ENCODE measurements at places on chromosomes 7 and 10.
A peak's percentile ranks its signal among the peaks of the same experiment; 100 is the strongest.

- H3K4me3 ChIP-seq = no peak overlapping the region
- H3K27me3 ChIP-seq = peaks cover 58% of the 10 kb centered on the region
- no peaks in the 10 kb centered on the region for H3K36me3 ChIP-seq
Measured at GRCh38 chr10:67697724-67698131, 1.7 kb upstream of the CTNNA3 start.

DNA sequence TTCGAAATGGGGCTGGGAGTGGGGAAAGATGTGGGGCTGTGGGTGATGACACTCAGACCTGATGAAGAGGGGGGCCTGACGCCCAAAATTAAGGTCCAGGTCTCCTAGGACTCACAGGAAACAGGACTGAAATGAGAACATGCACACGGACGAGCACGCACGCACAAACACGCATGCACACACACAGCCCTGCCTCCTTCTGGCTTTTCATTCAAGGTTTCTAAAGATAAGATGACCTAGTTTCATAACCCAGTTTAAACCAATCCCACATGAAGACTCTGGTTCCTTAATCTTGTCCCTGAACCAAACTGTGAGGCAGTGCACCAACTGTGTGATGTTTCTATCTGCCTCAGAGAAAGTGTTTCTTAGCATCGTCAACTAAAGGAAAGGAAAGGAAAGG is 162.0 kb downstream of the DGKI start:
- no peak for DNase-seq
- no peaks in the 10 kb centered on the region for H3K4me1 ChIP-seq
- peaks cover 7% of the 10 kb centered on the region for H3K27me3 ChIP-seq
- no peak overlapping the region for H3K27ac ChIP-seq
- no peak overlapping the region for H3K4me3 ChIP-seq

- H3K36me3 ChIP-seq = peaks cover 8% of the 10 kb centered on the region
- no peaks in the 10 kb centered on the region for H3K27me3 ChIP-seq
- peak; percentile 31 for DNase-seq
- peak overlapping the region; percentile 99 for H3K27ac ChIP-seq
- peaks cover 54% of the 10 kb centered on the region for H3K4me1 ChIP-seq
Measured at GRCh38 chr10:6542999-6543430, 37.1 kb downstream of the PRKCQ start.

DNA sequence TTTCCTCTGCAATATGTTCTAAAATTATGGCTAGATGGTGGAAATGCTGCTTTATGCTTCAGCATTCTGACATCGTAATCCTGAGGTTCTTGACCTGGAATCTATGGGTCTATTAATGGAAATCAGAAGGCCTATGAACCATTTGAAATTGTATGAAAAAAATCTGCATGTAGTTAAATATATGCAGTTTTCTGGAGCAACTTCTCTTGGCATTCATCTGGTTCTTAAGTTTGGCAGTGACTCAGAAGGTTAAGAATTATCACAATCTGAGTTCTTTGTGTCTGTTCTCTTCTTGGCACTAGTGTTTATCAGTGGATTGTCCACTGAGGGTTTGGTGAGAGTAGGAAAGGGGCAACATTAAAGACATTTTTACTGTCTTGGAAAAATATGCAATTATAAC is 71.1 kb upstream of the FZD1 start:
- no peak overlapping the region for H3K4me3 ChIP-seq
- H3K36me3 ChIP-seq = no peaks in the 10 kb centered on the region
- H3K4me1 ChIP-seq = no peaks in the 10 kb centered on the region
- H3K27me3 ChIP-seq = no peaks in the 10 kb centered on the region

DNA sequence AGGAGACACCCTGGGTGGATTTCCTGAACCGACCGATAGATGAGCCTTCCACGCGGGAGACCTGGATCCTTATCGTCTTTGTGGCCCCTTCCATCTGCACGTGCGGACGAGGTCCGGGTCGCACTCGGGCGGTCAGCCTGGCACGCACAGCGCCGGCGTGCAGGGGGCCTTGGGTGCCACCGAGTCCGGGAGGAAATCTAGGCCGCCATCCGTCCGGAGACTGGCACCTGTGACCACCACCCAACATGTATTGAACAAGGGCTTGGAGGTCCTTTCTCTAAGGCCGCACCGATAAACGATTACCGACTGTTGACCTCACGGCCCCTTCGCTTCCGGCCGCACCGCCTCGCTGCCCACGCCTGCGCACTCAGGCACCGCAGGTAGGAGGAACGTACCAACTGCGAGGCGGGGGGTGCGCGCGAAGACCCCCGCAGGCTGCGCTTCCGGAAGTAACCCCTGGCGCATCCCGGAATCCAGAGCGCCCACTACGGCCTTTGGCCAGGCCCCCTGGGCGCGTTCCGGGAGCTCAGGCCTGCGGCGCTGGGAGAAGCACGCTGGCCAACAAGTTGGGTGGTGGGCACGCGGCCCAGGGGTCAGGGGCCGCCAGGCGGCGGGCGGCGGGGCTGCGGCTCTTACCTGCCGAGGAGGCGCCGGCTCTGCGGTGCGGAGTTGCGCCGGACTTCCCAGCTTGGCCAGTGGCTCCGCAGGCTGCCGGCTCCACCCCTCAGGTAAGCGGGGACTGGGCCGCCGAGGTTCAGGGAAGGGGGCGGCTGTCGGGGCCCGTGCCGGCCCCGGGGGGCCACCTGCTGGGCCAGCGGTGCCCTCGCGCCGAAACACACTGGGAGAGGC is at the start of the genes ACTR3C and LRRC61:
Gene ACTR3C (minus strand): TSS at position 713 of the 849 bp plus-strand sequence. CDS start 28,249 bp downstream, outside the sequence.
Gene LRRC61 (plus strand): TSS at position 523 of the 849 bp plus-strand sequence. CDS start 13,507 bp downstream, outside the sequence.
- H3K27ac ChIP-seq = peak within 1 kb of the TSS; percentile 97
- peak; percentile 40 for DNase-seq
- H3K4me3 ChIP-seq = peak within 1 kb of the TSS; percentile 96
- peaks cover 4% of the 10 kb centered on the region for H3K36me3 ChIP-seq

DNA sequence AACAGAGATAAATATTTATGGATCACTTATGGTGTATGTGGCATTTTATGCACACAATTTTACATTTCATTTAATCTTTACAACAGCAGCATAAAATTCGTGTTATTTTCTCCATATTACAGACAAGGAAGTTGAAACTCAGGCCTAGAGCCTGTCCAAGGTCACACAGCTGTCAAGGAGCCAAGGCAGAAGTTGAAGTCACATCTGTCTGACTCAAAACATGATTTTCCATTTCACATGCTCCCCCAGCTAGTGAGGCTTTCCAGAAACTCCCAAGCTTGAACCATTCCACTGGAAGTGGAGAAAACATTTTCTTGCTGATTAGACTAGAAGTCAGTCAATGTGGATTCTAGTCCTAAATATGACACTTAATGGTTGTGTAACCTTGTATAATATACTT is 110.5 kb downstream of the HECTD2 start:
- peaks cover 8% of the 10 kb centered on the region for H3K27me3 ChIP-seq
- H3K36me3 ChIP-seq = no peaks in the 10 kb centered on the region
- no peak overlapping the region for H3K27ac ChIP-seq
- H3K4me3 ChIP-seq = no peak overlapping the region
- no peak for DNase-seq

- no peak overlapping the region for H3K4me3 ChIP-seq
- peaks cover 9% of the 10 kb centered on the region for H3K4me1 ChIP-seq
- H3K27ac ChIP-seq = peak overlapping the region; percentile 66
- H3K36me3 ChIP-seq = no peaks in the 10 kb centered on the region
- no peaks in the 10 kb centered on the region for H3K27me3 ChIP-seq
Measured at GRCh38 chr10:63573068-63573697, 52.0 kb downstream of the REEP3 start.

DNA sequence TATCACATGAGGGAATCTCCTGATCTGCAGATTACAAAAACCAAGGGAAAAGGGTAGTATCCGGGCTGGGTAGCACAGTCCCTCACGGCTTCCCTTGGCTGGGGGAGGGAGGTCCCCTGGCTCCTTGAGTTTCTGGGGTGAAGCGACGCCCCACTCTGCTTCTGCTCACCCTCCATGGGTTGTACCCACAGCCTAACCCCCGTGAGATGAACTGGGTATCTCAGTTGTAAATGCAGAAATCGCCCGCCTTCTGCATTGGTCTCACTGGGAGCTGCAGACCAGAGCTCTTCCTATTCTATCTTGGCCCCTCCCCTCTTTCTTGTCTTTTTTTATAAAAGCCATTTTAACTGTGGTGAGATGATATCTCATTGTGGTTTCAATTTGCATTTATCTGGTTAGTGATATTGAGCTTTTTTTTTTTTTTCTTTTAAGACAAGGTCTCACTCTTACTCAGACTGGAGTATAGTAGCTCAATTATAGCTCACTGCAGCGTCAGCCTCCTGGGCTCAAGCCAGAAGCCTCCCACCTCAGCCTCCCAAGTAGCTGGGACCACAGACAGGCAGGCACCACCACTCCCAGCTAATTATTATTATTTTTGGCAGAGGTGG is 87.8 kb downstream of the ABCC2 start:
- peaks cover 3% of the 10 kb centered on the region for H3K36me3 ChIP-seq
- peak; percentile 11 for DNase-seq
- peaks cover 65% of the 10 kb centered on the region for H3K27me3 ChIP-seq
- H3K4me3 ChIP-seq = peak overlapping the region; percentile 81

- no peak for DNase-seq
- no peak overlapping the region for H3K4me3 ChIP-seq
- H3K4me1 ChIP-seq = no peaks in the 10 kb centered on the region
- H3K36me3 ChIP-seq = no peaks in the 10 kb centered on the region
- H3K27me3 ChIP-seq = no peaks in the 10 kb centered on the region
Measured at GRCh38 chr10:115830265-115830970, 442.6 kb downstream of the GFRA1 start.

GRCh38 chr7:13628239-13629001 is 361.0 kb downstream of the ETV1 start:
- no peak overlapping the region for H3K4me3 ChIP-seq
- H3K4me1 ChIP-seq = no peaks in the 10 kb centered on the region
- H3K27me3 ChIP-seq = no peaks in the 10 kb centered on the region
- H3K27ac ChIP-seq = no peak overlapping the region
- H3K36me3 ChIP-seq = no peaks in the 10 kb centered on the region
- DNase-seq = no peak

DNA sequence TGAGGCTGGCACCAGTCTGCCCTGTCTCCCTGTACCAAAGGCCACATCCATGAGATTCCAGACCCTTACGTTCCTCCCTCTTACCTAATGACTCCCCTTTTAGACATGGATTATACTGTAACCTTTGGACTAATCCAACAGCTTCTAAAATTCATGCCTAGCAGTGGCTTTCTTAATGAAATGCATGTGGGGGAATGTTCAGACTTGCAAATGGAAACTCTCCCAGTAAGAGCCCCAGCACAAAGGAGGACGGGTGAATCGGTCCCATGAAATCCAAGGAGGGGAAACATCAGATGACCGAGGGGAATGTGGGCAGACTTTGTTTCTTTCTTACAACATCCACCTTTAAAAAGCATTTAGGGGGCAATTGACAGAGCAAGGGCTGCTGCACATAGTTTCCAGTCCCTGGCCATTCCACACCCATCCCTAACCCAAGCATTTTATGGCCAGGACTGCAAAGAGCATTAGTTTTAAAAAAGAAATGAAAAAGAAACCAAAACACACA is 71.5 kb downstream of the COL13A1 start:
- no peak for DNase-seq
- peaks cover 64% of the 10 kb centered on the region for H3K27me3 ChIP-seq
- H3K4me1 ChIP-seq = no peaks in the 10 kb centered on the region
- no peak overlapping the region for H3K27ac ChIP-seq

- no peaks in the 10 kb centered on the region for H3K36me3 ChIP-seq
- H3K27ac ChIP-seq = no peak overlapping the region
- no peak for DNase-seq
- H3K4me1 ChIP-seq = no peaks in the 10 kb centered on the region
- H3K27me3 ChIP-seq = peaks cover 9% of the 10 kb centered on the region
Measured at GRCh38 chr10:94172332-94172731, 178.6 kb downstream of the PLCE1 start.

- no peaks in the 10 kb centered on the region for H3K4me1 ChIP-seq
- H3K4me3 ChIP-seq = no peak overlapping the region
- H3K27ac ChIP-seq = no peak overlapping the region
- DNase-seq = no peak
- H3K27me3 ChIP-seq = no peaks in the 10 kb centered on the region
- H3K36me3 ChIP-seq = no peaks in the 10 kb centered on the region
Measured at GRCh38 chr7:148570510-148570909, 20.1 kb upstream of the C7orf33 start.
